ENCODE measurements at places on chromosomes 6 and 20.

- no peak for DNase-seq
Measured at GRCh38 chr6:53912661-53913060, 117.9 kb downstream of the LRRC1 start.

GRCh38 chr6:111057074-111057752 is 30.1 kb upstream of the SLC16A10 start:
- no peak for DNase-seq

GRCh38 chr20:52150440-52151258 is 40.9 kb downstream of the ZFP64 start:
- no peak for DNase-seq

GRCh38 chr6:10375391-10375969 is 39.4 kb downstream of the TFAP2A start:
- DNase-seq, result no peak

GRCh38 chr20:23641936-23642751 is 4.4 kb upstream of the CST3 start:
- DNase-seq, result no peak

DNA sequence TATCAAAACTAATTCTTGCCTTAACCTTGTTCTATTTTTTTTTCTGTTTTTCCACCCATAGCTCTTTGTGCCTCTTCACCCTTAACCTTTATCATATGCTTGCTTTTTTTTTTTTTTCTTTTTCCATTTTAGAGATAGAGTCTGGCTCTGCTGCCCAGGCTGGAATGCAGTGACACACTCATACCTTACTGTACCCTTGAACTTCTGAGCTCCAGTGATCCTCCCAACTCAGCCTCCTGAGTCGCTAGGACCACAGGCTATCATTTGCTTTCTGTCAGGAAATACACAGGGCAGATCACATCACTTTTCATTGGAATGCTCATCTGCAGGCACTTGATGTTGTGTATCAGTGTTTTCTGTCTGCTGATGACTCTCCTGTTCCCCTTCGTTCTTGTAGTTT is 33.5 kb downstream of the TMEM170B start:
- no peak for DNase-seq

GRCh38 chr20:51985013-51985415 is 182.7 kb upstream of the SALL4 start:
- DNase-seq, result no peak

DNA sequence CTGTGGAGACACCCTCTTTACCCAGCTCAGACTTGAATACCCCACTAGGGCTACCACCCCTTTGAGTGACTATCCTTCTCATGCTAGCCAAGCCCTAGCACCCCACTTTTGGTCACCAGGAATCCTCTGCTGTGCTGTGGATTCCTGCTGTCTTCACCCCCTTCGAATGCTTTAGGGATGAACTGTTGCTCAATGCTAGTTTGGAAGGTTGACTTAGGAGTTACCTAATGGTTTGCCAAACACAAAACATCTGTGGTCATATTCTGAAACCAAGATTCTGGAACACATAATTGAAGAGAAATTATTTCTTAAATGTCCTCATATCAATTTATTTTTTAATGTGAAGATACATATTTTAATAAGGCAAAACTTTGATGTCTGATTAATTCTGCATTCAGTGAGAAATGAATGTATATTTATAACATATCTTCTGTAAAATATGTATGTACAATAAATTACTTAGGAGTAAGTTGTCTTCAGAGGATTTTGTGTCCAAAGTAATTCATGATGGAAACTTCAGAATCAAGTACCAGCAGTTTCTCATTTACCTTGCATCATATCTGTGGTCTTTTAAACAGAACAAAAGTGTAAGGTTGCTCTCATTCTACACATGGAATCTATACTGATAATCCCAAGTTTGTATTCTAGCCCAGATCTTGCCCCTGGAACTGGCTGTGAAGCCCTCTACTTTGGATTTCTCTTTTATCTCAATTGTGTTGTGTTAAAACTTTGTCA is 46.9 kb downstream of the TMEM200A start:
- no peak for DNase-seq

DNA sequence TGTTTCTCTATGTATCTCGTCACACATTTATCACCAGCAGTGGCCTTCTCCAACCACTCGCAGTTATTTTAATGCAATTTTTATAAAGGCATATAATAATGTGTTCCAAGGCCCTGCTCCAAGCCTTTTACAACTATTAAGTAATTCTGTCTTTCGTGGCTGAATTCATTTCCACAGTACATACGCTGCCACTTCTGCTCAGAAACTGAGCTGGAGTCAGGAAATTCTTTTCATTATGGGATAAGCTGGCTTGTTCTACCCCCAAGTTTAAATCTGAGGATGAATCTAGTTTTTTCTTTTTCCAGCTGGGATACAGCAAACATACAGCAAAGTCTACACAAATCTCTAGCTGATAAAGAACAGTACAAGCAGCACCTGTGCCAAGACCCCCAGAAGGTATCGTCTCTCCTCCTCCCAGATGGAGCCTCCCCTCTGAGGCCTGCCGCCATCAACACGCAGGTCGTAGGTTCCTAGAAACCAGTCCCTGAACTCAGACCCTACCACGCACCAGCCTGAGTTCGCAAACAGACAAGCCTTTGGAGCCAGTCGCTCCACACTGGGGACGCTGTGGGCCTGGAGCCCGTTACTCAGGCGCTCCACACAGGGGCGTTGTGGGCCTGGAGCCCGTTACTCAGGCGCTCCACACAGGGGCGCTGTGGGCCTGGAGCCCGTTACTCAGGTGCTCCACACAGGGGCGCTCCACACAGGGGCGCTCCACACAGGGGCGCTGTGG is 263.5 kb downstream of the THBS2 start:
- no peak for DNase-seq

- DNase-seq, result no peak
Measured at GRCh38 chr20:6104493-6105188, 18.2 kb downstream of the FERMT1 start.

DNA sequence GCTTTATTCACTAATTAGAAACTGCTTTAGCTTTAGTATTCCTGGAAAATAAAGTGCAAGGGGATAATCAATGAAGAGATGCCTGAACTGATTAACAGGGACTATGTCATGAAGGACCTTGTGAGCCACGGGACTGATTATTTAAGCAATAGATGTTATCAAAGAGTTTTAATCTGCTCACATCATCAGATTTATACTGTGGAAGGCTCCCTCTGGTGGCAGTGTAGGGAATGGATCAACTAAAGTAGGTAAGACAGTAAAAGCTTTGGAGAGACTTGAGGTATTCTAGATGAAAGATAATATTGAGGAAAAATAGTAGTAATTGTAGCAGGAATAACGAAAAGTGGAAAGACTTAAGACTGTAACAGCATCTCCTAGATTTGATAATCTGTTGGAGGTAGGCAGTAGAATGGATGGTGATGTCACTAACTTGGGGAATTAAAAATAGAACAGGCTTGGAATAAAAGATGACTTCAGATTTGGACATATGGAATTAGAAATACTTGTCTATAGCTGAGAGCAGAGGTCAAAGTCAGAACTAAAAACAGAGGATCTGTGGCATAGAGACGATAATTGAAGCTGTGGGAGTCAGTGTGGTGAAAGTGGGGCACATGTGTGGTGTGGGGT is 80.3 kb upstream of the HTR1E start:
- no peak for DNase-seq
